ENCODE measurements at places on chromosomes 3 and 15.

- no peak for DNase-seq
Observed at GRCh38 chr15:60905587-60905986, 323.5 kb downstream of the RORA start.

GRCh38 chr3:183626877-183627594 is 8.4 kb upstream of the KLHL24 start:
- DNase-seq = no peak

DNA sequence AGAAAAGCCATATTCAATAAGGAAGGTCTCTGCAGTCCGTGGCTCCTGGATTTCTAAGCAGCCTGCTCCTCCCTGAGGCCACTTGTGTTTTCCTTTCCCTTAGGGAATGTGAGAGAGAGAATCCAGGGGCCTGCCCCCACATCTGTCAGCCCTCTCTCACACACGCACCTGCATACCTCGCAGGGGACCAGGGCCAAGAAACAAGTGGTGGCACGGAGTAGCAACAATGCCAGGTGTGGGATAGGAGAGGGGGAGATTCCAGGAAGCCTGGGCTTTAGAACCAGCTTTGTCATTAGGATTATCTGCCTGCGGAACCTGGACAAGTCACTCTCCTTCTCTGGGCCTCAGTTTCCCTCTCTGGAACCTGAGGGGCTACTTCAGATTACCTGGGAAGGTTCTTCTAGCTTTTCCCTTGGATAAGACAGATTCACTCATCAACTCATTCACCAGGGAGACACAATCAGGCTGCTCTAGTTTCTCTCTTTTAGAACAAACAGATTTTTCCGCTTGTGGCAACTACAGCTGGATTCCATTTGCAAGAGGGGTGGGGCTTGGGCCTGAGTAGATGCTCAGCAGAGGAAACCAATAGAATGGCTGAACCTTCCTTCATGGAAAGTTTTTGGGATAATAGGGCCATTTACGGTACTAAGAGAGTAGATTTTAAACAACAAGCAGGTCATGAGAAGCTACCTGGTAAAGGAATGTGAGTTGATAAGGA is 19.5 kb downstream of the BCL6 start:
- DNase-seq = no peak

DNA sequence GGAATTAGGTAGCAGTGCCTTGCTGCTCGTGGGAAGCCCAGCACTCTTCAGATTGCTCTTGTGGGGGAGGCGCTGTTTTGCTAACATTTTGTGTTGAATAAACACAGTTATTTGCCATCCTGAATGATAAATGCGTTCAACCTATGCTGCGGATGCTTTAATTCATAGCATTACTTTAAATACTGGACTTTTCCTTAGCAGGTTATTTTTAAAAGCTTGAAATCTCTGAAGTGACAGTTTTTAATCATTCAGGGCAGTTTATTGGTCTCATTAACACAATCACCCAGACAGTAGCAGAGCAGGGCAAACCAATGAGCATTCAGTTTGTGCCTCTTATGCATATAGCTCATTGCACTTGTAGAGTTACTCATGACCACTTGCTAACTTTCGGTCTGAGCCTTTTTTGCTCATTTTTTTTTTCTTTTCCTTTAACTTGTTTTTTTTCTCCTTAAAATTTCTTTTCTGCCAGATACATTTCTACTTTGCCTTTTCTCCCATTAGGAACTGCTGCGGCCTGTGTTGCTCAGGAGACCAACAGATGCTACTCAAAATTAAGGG is 5.2 kb downstream of the CACNA2D3 start:
- no peak for DNase-seq

DNA sequence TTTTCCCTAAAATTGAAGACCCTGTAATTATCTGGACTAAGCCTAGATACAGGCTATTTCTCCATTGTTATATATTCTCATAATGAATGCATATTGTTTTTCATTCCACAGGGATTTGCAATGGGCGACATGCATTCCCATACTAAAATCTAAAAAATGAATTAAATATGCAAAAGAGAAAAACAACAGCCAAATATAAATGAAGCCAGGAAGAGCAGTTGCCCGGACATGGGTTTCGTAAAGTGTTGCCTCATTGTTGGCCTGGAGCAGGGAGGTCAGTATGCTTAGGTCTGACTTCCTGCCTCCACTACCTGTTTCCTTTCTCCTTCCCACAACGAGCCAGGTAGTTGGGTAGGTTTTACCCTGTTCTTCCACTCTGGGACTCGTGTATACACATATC is 27.1 kb upstream of the SLCO3A1 start:
- DNase-seq = no peak

GRCh38 chr3:3356846-3357245 is 177.4 kb upstream of the CRBN start:
- DNase-seq = no peak

GRCh38 chr15:67174864-67175573 is 79.4 kb downstream of the AAGAB start:
- no peak for DNase-seq

DNA sequence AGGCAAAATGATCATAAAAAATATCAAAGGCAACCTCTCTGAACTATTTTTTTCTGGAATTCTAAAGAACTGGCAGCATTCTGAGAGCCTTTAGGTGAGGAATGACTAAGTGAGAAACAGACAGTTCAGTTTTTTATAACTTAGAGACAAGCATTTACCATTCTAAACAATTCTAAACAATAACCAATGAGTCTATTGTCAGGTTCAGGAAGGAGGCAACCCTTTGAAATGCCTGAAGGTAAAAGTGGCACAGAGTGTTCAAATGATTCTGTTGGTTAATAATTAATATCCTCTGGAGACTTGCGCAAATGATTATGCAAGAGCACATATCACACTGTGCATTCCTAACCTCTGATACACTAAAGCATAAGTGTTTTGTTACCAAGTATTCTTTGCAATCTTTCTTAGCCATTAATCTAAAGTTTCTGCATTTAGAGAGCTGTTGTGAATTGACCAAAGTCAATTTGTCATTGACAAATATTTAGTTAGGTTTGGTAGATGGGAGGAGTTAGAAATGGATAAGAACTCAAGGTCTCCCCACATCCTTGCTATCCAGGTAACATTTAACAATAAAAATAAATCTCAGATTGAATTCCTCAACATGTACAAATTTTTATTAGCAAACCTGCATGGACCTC is 9.2 kb upstream of the TGFBR2 start:
- DNase-seq = no peak

- no peak for DNase-seq
Observed at GRCh38 chr3:18919158-18919557, 229.2 kb upstream of the KCNH8 start.

- no peak for DNase-seq
Observed at GRCh38 chr15:85879334-85880163, 84.8 kb upstream of the KLHL25 start.

DNA sequence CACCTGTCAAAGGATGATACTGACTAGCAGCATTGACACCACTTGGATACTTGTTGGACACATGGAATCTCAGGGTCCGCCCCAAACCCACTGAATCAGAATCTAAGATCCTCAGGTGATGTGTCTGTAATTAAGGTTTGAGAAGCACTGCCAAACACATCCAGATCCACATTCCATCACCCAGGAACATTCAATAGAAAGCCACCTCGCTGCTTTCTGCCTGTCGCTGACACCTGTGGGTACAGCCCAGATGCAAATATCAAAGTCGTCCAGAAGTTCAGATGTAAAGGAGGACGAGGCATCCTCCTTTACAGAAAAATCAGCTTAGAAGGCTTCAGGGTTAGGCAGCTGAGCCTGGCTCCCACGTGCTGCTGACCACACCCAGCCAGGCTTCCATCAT is 5.2 kb upstream of the RPS17 start:
- no peak for DNase-seq

DNA sequence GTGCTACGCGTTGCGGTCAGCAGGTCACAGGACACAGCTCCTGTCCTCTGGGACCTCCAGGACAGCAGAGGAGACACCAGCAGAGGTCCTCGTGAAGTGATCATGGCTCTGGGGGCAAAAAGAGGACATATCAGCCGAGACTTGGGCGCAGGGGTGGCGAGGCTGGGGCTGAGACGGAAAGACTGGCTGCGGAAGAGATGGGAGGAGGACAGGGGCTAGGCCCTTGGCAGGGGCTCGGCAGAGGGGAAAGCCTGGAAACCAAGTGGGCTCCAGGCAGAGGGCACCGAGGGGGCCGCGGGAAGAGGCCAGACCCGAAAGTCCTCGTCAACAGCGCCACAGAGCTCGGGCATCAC is 4.9 kb upstream of the CFAP100 start:
- no peak for DNase-seq

DNA sequence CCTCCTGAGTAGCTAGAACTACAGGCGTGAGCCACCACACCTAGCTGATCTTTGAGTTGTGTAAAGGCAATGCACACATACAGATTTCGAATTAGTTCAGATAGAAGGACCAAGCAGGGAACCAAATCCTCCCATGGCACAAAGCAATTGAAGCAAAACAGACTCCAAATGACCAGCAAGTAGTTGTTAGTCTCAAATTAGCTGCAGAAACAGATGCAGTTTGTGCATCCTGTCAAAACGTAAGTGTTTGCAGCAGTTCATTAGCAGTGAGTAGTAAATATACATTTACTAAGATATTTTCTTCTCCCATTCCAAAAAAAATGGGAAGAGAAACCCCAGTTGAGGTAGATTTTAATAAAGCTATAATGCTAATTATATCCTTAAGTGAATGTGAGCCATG is 15.8 kb upstream of the FAM174B start:
- DNase-seq = no peak

- DNase-seq = no peak
Observed at GRCh38 chr15:38782156-38782555, 217.5 kb upstream of the RASGRP1 start.

DNA sequence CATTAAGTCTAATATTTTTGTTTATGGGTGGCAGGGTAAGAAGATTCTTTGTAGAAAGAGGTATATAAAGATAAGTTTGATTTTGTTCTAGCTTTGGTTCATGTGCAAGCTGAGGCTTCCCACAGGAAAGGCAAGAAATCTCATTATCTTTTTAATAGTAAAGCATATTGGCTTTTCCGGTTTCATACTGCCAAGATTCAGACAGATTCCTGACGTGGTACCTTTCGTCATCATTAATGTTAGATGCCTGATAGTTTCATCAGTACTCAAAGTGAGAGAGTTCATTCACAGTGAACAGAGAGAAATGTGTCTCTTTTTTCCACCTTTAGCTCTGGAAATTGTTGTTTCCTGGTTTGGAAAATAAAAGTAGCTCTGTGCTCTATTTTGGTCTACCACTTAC is 16.5 kb downstream of the TPM1 start:
- no peak for DNase-seq

DNA sequence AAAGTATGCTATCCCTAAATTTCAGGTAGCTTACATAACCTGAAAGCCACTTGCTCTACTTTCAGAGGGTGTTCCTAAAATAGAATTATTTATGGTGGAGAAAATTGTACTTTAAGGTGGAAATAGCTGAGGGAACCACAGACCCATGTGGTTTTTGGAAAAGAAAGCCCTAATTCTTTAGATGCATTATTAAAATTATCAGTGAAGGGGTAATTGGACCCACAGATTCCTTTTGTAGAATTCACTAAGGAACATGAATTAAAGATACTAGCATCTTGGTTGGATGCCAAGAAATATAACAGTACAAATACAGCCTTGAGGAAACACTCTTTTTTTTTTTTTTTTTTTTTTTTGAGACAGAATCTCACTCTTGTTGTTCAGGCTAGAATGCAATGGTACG is 37.8 kb downstream of the DPPA2 start:
- no peak for DNase-seq

DNA sequence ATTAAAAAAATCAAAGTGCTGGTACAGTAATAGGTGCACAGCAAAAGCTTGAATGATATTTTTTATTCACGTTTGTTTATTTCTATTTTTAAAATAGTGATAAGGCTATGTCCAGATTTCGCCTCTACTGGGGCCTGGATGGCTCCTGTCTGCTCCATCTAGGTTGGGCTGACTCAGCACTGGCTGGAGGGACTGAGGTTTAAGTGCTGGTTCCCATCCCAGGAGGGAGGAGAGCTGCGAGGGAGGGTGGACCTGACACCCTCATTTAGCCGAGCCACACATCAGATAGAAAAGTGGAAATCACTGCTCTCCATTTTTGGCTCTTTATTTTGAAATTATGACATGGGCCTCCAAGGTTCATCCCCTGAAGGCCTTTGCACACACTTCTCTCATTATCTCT is 95.4 kb upstream of the AGBL1 start:
- DNase-seq = no peak

GRCh38 chr3:160217675-160218074 is 7.5 kb upstream of the C3orf80 start:
- no peak for DNase-seq

DNA sequence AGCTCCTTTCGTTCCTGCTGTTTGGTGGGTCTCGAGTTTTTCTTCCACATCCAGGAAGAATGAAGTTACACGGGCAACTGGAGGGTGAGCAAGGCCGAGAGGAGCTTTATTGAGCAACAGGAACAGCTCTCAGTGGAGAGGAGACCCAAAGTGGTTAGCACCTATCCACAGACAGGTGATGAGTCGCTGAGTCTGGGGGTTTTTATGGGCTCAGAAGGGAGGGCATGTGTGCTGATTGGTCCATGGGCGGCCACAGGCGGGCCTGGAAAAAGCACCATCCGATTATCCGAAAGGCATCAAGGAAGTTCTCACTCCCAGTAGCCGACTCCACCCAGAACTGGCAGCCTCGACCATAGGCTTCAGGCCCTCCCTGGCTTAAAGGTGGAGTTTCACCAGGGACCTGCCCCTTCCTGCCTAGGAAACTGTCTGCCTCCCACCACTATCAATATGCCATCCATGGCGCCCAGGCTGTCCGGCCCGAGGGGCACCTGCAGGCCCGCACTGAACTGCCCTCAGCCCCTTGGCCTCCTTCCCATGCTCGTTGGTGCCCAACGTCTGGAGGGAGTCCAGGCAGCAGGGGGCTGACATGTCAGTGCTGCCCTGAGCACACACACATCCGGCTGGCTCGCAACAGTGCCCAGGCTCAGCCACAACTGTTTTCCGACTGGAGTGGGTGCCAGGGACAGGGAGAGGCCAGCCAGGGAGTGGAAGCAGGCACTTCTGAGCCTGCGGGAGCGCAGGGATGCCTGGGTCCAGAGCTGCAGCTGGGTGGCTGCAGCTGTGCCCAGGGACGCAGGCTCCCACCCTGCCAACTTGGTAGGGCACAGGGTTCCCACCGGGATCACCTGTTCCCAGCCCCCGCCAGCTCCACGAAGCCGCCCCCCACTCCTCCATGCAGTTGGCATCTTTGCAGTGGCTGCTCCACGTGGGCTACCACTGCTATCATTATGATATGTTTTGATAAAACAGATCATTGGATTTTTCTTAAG is 170.2 kb downstream of the FNDC3B start:
- DNase-seq = no peak

DNA sequence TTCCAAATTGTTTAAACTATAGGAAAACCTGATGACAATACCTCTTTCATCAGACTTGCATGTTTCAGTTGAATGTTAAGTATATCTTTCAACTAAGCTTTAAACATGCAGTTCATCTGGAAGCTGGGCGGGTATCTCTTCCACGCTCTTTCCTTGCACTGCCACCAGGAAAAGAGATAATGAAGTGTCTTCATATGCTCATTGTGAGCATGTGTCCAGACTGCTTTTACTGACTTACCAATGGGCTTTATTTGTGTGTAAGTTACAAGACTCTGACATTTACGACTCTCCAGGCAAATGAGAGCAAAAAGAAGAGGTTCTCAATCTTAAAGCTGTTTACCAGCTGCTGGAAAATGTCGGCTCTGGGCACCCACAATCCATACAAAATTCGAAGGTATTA is 52.8 kb downstream of the TMEM212 start:
- DNase-seq = no peak
